Cerebellar nuclear complex (tissue), 1 donor: ENCODE measurements at places on chromosomes 6 and 20.

GRCh38 chr6:146574211-146574610 is 24.6 kb upstream of the ADGB start:
- DNase-seq: no peak

DNA sequence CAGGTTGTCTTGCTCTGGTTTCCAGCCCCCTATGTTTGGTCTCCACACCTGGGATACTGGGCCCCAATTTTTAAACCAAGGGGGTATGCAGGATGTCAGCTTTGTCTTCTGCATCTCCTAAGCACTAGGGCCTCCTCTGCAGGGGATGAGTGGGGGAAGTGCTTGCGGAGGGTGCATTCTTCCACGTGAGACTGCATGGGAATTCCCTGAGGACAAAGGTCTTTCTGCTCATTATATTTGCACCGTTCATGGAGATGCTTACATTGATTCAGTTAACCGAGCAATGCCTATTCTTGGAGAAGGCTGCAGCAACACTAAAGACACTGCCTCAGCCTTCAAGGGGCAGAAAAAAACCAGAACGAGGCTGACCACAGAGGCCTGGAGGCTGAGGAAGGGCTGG is 45.4 kb downstream of the RAB44 start:
- no peak for DNase-seq

DNA sequence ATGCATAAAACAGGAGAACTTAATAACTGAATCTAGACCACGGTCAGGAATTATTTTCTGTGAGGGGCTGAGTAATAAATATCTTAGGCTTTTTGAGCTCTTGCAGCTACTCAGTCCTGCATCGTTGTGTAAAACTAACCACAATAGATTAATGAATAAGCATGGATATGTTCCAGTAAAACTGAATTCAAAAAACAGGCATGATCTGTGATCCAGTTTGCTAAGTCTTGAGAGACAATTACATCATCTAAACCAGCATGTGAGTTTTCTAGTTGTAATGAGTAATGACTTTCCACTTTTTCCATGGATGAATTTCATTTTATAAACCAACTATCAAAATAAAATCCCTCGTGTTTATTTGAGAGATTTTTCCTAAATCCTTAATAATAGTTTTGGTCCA is 336.8 kb downstream of the RFPL4B start:
- no peak for DNase-seq

- peak; percentile 44 for DNase-seq
Measured at GRCh38 chr6:27814665-27815424, 97.4 kb downstream of the OR2B2 start.

GRCh38 chr6:131053546-131054240 is 9.4 kb downstream of the EPB41L2 start:
- no peak for DNase-seq

DNA sequence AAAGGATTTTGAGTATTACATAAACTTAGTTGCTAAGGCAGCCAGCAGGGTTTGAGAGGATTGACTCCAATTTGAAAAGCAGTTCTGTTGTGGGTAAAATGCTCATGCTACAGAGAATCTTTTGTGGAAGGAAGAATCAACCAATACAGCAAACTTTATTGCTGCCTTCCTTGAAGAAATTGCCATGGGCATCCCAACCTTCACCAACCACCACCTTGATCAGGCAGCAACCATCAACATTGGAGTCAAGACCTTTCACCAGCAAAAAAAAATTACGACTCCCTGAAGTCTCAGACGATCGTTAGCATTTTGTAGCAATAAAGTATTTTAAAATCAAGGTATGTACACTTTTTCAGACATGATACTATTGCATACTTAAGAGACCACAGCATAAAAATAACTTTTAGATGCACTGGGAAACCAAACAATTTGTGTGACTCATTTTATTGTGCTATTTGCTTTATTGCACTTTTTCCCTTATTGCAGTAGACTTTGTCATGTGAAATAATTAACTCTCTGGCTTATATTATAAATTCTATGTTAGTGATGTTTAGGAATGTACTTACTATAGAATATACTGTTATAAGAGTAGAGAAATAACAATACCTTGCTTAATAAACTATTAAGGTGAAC is 390.8 kb downstream of the CDKAL1 start:
- DNase-seq: no peak

GRCh38 chr6:77740380-77740779 is 87.5 kb downstream of the MEI4 start:
- DNase-seq: no peak

- DNase-seq: no peak
Measured at GRCh38 chr20:36043892-36044515, 75.6 kb downstream of the CNBD2 start.

GRCh38 chr6:109308018-109308492 is 74.2 kb downstream of the CD164 start:
- DNase-seq: no peak

GRCh38 chr6:31666337-31666965 is 571 bp downstream of the CSNK2B start:
- no peak for DNase-seq

DNA sequence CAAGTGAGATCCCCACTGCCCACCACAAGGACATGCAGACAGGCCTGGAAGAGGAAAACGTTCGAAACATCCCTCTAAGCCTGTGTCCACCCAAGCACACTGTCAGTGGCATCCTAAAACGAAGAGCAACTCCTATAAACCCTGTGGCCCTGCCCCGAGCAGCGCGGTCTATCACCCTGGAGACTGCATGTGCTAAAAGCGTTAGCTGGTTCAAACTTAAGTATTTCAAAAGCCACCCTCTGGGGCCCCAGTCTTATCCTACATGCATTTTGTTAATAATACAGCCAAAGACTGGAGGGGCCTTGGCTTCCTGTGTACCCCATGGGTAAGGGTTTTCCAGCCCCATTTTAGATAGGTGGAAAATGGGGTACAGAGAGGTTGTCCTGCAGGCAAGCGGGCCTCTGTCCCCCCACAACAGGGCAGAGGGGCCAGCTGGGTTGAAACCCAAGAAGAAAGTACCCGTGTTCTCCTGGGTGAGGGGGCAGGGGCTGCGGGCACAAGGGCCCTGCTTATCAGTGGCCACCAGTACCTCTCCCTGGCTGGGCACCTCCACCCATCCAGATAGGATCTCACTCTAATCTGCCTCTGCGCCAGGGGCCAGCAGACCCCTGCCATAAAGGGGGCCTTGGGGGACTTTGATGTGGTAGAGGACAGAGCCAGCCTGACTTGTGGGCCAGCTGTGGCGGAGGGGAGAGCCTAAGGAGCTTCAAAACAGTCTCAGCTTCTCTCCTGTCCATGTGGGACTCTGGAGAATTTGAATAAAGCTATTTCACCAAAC is 28.3 kb downstream of the PREX1 start:
- no peak for DNase-seq

GRCh38 chr6:55980627-55981211 is 105.3 kb upstream of the BMP5 start:
- no peak for DNase-seq

DNA sequence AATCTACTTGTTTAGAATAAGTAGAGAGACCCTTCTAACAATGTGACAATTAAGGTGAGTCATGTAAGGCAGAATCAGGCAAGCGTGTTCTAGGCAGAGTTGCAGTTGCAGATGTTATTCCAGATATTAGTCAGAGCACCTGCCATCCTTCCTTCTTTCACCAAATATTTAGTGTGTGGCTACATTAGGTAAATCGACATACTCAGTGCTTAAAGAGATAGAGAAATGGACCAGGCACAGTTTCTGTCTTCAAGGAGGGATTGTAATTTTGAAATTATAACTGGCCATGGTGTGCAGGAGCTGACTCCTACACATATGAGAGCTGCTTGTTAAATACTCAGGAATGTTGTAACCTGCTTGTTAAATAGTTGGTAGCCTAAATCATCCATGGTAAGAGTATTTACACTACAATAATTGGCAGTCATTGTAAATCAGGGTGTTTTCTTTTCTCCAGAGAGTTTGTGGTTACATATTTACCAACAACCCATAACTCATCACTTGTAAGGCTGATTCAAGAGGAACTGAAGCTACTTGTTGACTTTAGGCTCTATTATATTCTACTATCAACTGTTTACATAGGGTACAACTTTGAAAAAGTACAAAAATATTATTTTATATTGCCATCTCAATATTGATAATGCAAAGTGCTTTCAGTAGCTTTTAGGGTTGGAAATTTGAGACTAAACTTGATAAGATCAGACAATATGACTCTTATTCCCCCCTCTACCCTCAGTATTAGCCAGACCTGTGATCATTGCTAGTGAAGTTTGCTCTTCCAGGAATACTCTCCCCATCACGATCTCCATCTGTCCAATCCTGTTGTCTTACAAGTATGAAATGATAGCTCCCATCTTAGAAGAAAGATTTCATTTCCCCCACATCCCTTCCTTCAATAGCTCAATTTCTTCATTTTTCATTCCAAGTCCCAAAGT is 607.1 kb downstream of the COL12A1 start:
- DNase-seq: no peak

DNA sequence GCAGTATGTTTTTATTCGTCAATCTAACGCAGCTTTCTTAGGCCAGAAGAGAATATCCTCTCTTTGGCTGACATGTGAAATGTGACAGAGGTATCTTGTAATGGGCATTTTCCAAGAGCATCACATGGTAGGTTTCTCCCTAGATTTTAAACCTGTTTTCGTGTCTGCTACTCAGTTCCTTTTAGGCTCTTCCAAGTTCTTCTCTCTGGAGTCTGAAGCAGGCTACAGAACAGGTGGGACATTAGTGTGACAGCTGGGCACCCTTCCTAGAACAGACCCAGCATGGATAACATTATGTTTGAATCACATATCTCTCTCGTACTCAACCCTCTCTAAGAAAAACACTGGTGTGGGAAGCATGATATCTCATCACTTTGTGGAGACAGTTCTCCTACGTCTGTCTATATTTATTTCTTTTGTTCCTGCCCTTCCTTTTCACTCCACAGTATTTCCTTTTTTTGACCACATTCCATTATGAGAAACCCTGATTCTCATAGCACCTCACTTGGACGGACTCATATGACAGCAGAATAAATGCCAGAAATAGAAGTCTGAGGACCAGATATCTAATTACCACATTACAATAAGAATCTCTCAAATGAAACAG is 263.4 kb downstream of the NKAIN2 start:
- peak; percentile 56 for DNase-seq

GRCh38 chr6:53623497-53623896 is 42.1 kb downstream of the KLHL31 start:
- DNase-seq: no peak

- no peak for DNase-seq
Measured at GRCh38 chr6:169960521-169960885, 209.1 kb downstream of the ERMARD start.

GRCh38 chr6:25027221-25027916 is 91.6 kb upstream of the RIPOR2 start:
- DNase-seq: no peak

DNA sequence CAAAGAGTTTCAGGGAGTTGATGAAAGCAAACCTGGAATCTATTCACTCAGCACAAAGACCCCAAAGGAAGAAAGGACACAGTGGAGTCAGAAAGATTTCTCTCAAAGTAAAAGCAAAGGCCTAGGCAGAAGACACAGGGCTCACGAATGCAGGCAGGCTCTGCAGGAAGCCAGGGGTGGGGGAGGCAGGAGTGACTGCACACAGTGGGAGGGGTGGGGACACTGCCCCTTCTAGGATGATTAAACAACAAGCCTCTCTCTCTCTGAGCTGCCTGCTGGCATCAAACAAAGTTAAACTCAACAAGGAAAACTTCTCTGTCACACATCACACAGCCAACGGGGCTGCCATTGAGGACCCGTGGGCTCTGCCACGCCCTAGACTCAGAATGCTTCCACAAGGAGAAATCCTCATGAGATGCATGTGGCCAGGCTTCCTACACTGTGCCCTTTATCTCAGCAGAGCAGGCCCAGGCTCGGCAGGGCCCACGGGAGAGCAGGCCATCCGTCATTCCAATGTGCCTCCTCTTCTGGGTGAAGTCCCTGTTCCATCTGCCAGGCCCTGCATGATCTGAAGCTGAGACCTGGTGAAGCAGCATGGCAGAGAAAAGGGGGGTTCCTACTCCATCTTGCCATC is 70.1 kb downstream of the RAMACL start:
- no peak for DNase-seq

- DNase-seq: no peak
Measured at GRCh38 chr6:140208286-140208685, 833.8 kb upstream of the CITED2 start.

- no peak for DNase-seq
Measured at GRCh38 chr6:79064635-79065034, 13.4 kb downstream of the PHIP start.

DNA sequence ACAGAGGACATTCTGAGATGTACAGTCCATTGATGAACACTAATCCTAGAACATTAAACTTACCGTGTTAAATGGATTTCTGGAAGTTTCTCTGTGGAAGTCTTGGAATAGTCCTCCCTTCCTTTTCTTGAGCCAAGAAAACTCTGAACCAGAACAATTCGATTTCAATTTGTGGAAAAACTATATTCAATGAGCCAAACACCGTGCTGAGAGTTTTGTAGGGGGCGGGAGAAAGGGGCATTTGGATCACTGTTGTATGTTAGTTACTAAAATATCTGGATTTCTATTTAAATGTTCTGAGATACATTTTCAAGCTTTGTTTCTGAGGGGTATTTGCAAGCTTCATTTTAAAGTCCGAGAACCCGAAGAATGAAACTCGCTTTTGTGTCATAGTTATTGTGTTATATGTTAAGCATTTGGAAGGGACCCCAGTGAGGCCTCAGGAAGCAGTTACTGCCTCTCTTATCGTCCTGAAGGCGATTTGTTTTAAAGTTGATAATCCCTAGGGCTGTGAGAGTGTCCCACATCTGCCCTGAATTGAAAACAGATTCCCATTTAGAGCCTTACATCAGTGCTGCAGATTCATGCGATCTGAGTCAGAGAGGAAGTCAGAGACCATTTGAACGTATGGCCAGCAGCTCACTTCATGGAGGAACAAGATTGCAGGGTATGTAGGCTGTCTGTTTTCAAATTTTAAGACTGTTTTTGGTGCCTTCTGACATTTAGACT is 70.8 kb upstream of the SASH1 start:
- DNase-seq: no peak

GRCh38 chr20:14758356-14758755 is 420.9 kb upstream of the FLRT3 start:
- DNase-seq: no peak

- DNase-seq: no peak
Measured at GRCh38 chr6:17768388-17768787, 61.7 kb upstream of the NUP153 start.

DNA sequence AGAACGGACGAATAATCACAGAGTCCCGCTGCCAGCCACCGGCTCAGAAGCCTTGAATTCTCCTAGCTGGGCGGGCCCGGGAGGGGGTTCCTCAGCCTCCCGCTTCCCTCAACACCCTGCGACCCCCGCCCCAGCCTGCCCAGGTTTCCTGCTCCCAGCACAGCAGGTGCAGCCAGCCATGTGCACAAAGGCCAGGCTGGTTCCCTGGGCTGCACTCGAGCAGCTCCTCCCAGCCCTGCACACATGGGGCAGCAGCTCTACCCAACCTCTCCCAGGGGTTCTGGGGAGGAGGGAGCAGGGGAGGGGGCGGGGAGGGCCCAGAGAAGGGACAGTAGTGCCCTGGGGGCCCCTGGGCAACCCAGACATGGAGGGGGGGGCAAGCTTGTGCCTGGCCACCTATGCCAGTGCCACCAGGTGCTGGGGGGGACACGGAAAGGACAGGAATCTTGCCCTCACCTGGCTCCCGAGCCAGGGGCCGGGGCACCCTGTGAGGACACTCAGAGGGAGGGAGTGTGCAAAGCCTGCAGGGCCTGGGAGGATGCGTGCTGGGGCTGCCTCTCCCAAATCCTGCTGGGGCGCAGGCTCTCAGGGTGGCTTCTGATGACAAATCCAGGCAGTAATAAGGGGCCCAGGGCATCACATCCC is 1.2 kb upstream of the NTSR1 start:
- DNase-seq: no peak
